Nucleus accumbens (tissue), 56 donors: ENCODE measurements at places on chromosomes 4 and X.

DNA sequence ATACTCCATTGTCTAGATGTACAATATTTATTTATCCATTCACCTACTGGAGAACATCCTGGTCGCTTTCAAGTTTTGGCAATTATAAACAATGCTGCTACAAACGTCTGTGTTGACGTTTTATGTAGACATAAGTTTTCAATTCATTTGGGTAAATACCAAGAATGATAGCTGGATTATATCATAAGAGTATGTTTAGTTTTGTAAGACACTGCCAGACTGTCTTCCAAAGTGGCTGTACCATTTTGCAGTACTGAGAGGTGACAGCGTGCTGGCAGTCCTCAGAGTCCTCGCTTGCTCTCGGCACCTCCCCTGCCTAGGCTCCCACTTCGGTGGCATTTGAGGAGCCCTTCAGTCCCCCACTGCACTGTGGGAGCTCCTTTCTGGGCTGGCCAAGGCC is 253.3 kb upstream of the INTU start:
- DNase-seq: no peak

DNA sequence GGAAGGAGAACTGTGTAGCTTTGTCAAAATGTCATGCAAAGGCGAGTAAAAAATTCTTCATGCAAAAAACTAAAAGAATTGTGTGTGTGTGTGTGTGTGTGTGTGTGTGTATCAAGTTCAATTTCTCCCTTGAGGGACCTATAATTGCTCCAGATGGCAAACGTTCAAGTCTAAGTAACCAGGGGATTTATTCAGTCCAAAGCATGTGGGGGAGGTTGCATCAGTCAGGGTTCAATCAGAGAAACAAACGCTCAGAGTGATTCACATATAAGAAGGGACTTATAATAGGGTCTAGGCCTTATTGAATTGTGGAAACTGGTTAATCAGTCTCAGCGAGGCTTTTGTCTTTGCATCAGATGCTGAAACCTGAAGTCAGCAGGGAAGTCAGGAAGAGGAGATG is 5.0 kb downstream of the DCAF8L1 start:
- no peak for DNase-seq

- no peak for DNase-seq
These were observed 102.0 kb downstream of the TSPAN5 start for GRCh38 chr4:98556451-98556850.

- DNase-seq: no peak
These were observed 188.5 kb downstream of the SPRY1 start for GRCh38 chr4:123585111-123585510.

- no peak for DNase-seq
These were observed 88.5 kb downstream of the PAPSS1 start for GRCh38 chr4:107631560-107631959.

DNA sequence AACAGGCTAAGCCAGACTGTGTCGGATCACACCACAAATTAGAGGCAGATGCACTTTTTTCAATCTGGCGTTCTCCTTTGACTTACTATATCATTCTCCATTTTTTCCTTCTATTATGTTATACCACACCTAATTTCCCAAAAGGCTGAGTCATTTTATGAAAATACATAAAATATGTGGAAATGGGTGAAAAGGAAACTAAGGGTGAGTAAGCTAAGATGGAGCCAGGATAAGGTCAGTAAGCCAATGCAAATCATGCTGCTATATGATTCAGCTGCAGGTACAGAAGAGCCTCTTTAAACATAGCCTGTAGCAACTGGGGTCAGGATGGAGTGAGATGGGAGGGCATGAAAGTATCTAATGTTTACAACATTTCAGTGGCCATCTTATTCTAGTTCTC is 94.0 kb upstream of the TEX13A start:
- DNase-seq: no peak

GRCh38 chrX:142663330-142664095 is 362.2 kb upstream of the SPANXN4 start:
- DNase-seq: no peak

DNA sequence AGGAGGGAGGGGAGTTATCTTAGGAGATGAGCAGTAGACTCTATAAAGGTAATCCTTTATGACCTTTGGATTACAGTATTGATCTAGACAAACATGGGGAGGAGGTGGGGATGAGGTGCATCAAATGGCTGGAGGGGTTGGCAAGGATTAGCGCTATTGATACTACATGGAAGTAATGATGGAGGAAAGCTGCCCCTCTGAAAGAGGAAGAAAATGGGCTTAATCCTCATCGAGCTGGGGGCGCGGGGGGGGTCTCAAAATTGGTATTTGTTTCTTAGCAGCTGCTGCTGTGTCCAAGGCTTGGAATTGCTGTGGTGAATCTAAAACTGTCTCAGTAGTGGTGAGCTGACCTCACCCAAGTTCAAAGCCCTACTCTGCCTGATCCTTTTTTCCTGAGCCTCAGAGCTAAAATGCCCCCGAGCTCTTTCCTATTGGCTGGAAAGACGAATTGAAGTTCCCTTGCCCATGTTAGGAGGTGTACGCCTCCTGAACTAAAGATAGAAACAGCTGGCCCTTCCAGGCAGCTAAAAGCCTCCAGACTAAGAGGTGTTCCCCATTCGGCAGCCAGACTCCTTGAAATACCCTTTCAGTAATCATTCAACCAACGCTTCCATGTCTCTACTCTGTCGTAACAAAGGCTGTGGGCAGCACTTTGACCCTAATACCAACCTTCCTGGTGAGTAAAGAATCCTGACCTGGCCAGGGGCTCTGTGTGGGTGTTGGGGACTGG is at the start of gene ITGB1BP2:
ITGB1BP2 (plus strand) TSS at position 556 of the 730 bp plus-strand sequence; CDS start at position 613, 57 bp downstream.
- no peak for DNase-seq

GRCh38 chr4:14165222-14165920 is 537.8 kb upstream of the BOD1L1 start:
- DNase-seq: no peak

DNA sequence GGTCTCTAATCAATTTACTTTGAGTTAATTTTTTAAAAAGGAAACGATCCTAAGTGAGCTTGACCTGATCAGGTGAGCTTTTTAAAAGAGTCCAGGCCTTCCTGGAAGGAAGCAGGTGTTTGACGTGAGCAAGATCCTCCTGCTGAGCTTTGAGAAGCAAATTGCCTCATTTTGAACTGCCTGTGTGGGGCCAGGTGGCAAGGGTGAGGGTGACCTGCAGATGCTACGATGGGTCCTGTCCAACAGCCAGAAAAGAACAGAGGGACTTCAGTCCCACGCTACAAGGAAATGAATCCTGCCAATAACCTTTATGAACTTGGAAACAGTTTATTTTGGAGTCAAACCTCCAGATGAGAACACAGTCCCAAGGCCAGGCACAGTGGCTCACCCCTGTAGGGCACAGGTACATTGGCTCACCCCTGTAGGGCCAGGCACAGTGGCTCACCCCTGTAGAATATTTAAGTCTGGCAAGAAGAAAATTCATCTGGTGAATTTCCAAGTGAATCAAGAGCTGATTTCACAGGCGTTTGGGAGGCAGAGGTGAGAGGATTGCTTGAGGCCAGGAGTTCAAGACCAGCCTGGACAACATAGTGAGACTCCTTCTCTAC is 58.1 kb downstream of the CASP3 start:
- no peak for DNase-seq

- no peak for DNase-seq
These were observed 9.1 kb downstream of the POU4F2 start for GRCh38 chr4:146647615-146648460.

DNA sequence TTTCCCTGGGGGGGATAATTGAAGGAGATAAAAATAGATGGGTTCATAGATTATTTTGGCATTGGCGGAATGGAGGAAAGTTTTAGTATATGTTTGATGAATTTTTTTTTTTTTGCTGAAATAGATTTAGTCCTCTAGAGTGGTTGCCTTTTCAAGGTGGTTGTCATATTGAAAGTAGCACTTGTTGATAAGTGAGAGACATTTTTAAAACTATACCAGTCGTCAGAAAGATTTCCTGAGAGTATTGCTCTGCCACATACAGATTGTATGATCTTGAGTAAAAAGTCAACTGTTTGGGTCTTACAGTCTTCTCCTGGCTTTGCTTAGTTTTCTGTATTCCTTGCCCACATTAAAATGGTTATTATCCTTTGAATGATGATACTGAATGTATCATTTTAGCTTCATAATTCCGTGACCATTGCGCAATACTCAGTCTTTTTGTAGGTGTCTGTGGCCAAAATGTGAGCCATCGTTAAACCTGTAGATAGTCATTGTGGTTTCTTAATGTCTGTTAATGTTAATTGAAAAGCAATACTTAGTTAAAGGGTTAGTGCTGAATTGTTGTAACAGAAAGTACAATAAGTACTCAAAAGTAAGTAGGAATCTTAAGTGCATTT is 7.1 kb downstream of the SMARCAD1 start:
- DNase-seq: no peak

- no peak for DNase-seq
These were observed 1.2 kb downstream of the PROM1 start for GRCh38 chr4:16082426-16083240.

GRCh38 chrX:108072746-108073145 is 18.6 kb downstream of the PSMD10 start:
- no peak for DNase-seq

DNA sequence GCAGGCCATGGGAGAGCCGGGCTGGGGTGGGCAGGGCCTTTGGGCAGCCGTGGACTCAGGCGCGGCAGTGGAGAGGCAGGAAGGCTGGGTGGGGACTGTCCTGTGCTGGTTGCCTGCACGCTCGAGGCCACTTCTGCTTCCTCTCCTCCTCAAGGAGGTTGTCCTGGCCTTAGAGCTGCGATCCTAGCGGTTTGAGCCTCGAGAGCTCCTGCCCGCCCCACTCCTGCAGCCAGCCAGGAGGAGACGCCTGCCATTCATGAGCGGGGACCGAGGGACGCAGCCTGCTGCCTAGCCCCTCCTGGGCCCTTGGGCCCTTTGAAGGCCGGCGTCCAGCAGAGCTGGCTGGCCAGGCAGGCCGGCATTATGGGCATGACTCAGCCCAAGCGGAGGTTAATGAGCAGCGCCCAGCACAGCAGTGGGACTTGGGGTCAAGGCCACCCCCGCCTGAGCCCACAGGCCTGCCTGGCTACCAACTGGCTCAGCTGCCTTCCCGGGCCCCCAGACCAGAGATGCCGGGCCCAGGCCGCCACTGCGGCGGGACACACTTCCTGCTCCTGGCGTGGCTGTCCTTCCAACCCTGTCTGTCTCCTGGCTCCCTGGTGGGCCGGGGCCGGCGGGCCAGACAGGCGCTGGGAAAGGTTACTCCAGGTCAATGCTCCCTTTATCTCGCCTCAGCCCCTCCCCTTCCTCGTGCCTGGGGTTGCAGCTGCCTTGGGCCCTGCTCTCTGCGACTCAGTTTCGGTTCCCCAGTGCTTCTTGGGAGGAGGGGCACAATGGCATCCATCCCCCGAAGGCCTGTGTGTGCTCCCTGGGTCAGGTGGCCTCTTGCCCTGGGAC is 1.8 kb downstream of the ABCD1 start:
- DNase-seq: no peak
